CD8-positive, alpha-beta memory T cell (primary cell): ENCODE measurements at places on chromosomes 4 and X. TPM values are rescaled to one million over a fixed set of nuclear protein-coding genes. Genes with fewer than 3 reads are reported as not detected.

GYG2 gene
- total RNA-seq, result not detected

MAOA gene
- 22.5 TPM for total RNA-seq

NSDHL gene
- 20.3 TPM for total RNA-seq

NOX1 gene
- not detected for total RNA-seq

IL13RA1 gene
- 0.60 TPM for total RNA-seq

VCX3A gene
- total RNA-seq, result not detected

RPS6KA6 gene
- total RNA-seq, result 0.20 TPM

- H3K36me3 ChIP-seq, result no peaks in the 10 kb centered on the region
- H3K4me3 ChIP-seq, result no peak overlapping the region
- no peak overlapping the region for H3K27ac ChIP-seq
- H3K27me3 ChIP-seq, result no peaks in the 10 kb centered on the region
Measured at GRCh38 chrX:110675886-110676285, 119.7 kb downstream of the CHRDL1 start.

- no peaks in the 10 kb centered on the region for H3K4me1 ChIP-seq
- no peaks in the 10 kb centered on the region for H3K27me3 ChIP-seq
- H3K4me3 ChIP-seq, result no peak overlapping the region
- DNase-seq, result no peak
- H3K27ac ChIP-seq, result no peak overlapping the region
Measured at GRCh38 chrX:132267392-132267791, 48.1 kb upstream of the RAP2C start.

DNA sequence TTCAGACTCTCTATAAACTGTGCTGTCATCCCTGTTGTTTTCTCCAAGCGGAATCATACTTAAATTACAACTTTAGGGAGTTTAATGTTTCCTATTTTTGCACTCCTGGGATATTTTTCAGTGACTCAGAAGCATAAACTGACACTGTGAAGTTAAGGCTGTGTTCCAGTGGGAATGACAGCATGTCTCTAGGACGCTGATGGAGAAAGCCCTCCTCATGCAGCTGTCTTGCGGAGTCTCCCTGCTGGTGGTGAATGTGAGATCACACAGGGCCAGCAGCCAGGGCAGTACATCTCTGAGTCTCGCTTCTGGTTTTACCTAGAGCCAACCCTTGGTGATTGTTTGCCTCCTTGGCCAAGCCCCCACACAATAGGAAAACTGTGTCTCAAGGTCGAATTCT, 53.3 kb downstream of the NFKB1 start:
- peaks cover 48% of the 10 kb centered on the region for H3K4me1 ChIP-seq
- DNase-seq, result no peak
- H3K27ac ChIP-seq, result no peak overlapping the region
- no peaks in the 10 kb centered on the region for H3K27me3 ChIP-seq
- no peaks in the 10 kb centered on the region for H3K36me3 ChIP-seq

DNA sequence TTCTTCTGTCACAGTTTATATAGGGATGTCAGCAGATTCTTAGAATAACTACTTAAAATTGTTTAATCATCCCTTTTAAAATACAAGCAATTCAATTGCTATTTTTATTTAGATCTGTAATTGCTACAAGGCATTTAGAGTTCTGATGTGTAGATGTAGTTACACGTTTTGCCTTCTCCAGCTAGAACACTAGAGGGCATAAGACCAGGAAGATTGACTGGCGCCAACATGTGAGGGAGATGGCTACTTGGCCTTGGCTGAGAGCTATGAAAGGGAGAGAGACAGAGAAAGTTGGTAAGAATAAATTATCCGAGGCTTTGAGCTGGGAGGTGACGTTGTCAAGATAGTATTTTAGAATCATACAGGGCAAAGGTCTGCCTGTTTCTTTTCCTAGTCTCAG, 563.7 kb upstream of the PRKX start:
- no peaks in the 10 kb centered on the region for H3K4me1 ChIP-seq
- H3K36me3 ChIP-seq, result no peaks in the 10 kb centered on the region
- no peak overlapping the region for H3K27ac ChIP-seq
- DNase-seq, result no peak

- H3K4me3 ChIP-seq, result no peak overlapping the region
- H3K36me3 ChIP-seq, result no peaks in the 10 kb centered on the region
- H3K27ac ChIP-seq, result no peak overlapping the region
- H3K4me1 ChIP-seq, result no peaks in the 10 kb centered on the region
Measured at GRCh38 chr4:182644683-182645050, 272.5 kb downstream of the DCTD start.

- no peak for DNase-seq
- peaks cover 19% of the 10 kb centered on the region for H3K27me3 ChIP-seq
- H3K27ac ChIP-seq, result no peak overlapping the region
Measured at GRCh38 chrX:137032341-137032694, 1.5 kb downstream of the GPR101 start.

DNA sequence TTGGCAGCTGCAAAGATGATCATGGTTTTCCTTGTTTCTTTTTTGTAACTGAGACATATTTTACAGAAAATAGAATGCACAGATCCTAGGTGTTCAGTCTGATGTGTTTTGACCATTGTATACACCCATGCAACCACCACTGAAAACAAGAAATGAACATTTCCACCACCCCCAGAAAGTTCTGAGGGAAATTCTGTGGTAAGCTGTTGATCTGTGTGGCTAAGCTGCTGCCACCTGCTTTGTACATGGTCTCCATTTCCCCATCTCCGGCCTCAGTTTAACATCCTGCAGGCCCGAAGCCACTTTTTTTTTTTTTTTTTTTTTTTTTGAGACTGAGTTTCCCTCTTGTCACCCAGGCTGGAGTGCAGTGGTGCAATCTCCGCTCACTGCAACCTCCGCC, 65.3 kb downstream of the NYX start:
- H3K4me1 ChIP-seq, result no peaks in the 10 kb centered on the region
- H3K36me3 ChIP-seq, result no peaks in the 10 kb centered on the region
- no peaks in the 10 kb centered on the region for H3K27me3 ChIP-seq
- DNase-seq, result no peak
- no peak overlapping the region for H3K4me3 ChIP-seq
- no peak overlapping the region for H3K27ac ChIP-seq
